ENCODE measurements at places on chromosomes 2 and 18.

GRCh38 chr2:241132538-241133435 is 16.5 kb downstream of the PASK start:
- DNase-seq: no peak

DNA sequence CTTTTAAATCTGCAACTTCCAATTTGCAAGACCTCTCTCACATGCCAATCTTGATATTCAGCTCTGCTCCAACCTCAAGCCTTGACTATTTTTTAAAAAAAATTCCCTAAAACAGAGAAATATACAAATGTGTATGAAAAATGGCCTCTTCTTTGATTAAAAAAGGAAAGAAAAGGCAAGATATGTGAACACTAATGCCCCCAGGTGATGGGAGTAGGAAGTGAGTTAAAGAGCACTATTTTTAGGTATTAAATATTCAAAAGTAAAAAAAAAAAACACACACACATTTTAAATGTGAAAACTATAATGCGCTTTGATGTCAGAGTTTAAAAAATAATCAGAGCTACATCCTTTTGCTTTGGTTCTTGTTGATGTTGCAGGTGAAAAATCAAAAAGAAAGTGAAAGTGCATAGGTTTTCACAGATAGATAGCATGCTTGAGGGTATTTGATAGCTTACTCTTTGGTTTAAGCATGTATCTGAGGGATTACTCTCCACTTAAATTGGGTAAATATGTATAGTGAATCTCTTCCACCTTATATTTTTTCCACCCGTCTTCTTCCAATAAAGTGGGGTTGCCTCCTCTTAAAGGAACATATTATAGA is 406.0 kb upstream of the POU3F3 start:
- no peak for DNase-seq

GRCh38 chr2:126656431-126657147 is 631 bp downstream of the GYPC start:
- peak; percentile 73 for DNase-seq

GRCh38 chr18:48975120-48975816 is 24.5 kb upstream of the SMAD7 start:
- peak; percentile 58 for DNase-seq

DNA sequence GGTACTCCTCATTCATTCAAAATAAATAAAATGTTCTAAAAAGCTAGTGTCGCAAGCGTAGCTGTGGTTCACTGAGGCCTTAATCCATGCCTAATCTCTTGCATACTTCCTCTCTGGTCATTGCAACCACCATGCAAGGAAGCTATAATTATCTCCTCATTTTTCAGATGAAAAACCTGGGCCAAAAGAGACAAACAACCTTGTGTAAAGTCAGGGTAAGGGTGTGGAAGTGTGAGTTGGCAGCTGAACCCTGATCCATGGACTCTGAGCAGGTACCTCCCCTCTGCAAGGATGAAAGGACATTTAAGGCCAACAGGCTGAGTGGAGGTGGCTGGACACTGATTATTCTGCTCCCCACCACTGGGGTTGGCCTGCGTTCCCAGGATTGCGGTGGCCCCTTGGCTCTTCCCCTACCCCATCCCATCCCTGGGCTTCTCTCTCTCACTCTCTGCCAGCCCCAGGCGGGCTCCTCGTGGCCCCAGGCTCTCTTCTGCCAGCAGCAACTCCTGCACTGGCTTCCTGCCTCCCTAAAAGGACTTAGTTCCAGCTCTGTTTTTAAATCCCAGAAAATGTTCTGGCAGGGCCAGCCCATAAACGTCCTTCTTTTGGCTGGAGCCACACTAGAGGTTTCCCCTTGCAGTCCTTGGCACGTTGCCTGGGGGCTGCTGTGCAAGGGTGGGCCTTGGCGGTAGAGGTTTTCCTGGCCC is 72.0 kb upstream of the AFF3 start:
- no peak for DNase-seq

GRCh38 chr2:12169721-12170120 is 423.3 kb downstream of the LPIN1 start:
- DNase-seq: peak; percentile 48

GRCh38 chr2:101361121-101361520 is 26.2 kb downstream of the CREG2 start:
- no peak for DNase-seq

GRCh38 chr2:229269941-229270340 is 1.1 kb downstream of the PID1 start:
- DNase-seq: no peak

GRCh38 chr2:29267720-29268119 is 152.5 kb downstream of the CLIP4 start:
- DNase-seq: no peak

DNA sequence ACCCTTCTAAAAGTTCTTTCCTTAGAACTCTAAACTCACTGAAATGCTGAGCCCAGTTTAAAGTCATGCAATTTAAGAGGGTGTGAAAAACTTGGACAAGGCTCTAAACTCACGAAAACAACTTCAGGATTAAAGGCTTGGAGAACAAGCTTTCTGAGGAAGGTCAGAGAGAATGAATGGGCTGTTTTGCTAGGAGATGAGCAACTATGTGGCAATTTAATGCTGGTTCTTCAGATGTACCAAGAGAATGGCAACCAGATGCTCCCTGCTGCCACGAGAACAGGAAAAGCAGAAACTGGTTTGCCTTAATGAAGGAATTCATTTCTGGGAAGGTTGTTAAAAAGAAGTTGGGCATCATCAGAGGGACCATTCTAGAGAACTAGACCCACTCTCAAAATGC is 77.8 kb upstream of the PMAIP1 start:
- DNase-seq: peak; percentile 55

- no peak for DNase-seq
Measured at GRCh38 chr2:198763793-198764192, 693.9 kb downstream of the SATB2 start.

GRCh38 chr18:13175754-13176210 is 42.8 kb upstream of the LDLRAD4 start:
- DNase-seq: no peak

DNA sequence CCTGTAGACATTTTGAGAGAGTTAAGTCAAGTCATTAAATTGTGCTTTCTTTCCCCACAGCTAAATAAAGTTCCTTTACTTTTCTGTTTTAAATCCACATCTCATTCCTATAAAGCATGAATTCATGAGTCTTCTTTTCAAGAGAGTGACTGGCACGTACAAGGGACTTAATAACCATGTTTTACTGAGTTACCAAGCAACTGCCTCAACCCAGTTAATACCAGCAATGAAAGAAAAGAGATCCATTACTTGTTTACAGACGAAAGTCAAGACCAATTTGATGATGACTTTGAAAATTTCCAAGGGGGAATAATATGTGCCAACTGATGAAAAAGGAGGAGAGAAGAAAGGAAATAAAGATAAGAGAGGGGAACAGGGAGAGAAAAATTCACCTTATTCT is 1082.5 kb upstream of the GYPC start:
- no peak for DNase-seq

- no peak for DNase-seq
Measured at GRCh38 chr2:32884346-32884745, 62.4 kb upstream of the LTBP1 start.

- DNase-seq: no peak
Measured at GRCh38 chr2:147499785-147500184, 345.0 kb upstream of the ACVR2A start.

- no peak for DNase-seq
Measured at GRCh38 chr2:203379156-203379555, 51.0 kb downstream of the ABI2 start.

- DNase-seq: no peak
Measured at GRCh38 chr2:118091140-118091478, 2.8 kb downstream of the INSIG2 start.

- DNase-seq: no peak
Measured at GRCh38 chr2:19484736-19485135, 126.3 kb upstream of the OSR1 start.

DNA sequence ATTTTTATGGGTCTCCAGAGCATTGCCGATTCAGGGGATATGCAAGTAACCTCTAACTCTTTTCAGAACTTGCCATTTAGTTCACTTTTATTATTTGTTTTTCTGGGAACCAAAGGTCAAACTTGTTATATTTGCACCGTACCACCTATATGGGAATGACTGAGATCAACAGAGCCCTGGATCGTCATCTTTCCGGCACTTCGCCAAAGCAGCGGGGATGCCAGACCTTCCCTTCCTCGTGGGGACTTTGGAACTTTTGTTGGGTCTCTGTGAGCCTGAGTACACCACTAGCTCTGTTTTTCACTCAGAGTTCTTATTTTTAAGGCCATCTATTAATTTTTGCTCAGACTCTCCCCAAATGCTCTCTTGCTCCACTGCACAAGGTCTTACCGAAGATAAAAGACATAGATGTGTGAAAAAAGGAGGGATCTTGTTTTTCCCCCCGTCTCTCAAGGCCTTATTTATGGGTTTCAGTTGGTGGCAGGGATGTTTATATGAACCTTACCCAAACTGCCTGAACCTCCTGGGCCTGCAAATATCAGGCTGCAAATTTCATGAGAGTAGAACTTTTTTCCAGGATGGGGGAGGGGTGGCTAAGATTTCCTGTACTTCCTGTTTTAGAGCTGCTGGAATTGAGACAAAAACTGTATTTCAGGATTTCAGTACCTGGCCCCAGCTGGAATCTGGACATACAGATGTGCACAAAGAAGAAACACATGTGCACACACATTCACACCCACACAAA is 350.3 kb downstream of the HRH4 start:
- DNase-seq: no peak

- DNase-seq: no peak
Measured at GRCh38 chr18:23397907-23398306, 55.2 kb upstream of the RIOK3 start.

DNA sequence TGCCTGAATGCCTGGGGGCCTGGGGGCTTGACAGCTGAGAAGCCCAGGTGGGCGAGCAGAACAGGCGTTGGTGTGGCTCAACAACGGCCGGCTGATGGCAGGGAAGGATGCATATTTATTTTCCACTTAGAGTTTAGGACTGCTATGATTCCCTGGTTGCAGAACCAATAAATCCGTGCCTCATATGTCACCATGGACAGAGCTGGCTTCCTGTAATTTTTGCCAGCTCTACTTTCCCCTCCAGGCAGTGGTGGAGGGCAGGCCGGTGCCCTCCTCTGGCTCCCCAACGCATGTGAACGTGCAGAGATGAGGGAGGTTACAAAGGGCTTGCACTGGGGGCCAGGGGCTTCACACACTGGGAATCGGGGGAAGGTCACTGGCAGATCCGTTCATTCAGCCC is 18.2 kb downstream of the SAG start:
- DNase-seq: no peak

DNA sequence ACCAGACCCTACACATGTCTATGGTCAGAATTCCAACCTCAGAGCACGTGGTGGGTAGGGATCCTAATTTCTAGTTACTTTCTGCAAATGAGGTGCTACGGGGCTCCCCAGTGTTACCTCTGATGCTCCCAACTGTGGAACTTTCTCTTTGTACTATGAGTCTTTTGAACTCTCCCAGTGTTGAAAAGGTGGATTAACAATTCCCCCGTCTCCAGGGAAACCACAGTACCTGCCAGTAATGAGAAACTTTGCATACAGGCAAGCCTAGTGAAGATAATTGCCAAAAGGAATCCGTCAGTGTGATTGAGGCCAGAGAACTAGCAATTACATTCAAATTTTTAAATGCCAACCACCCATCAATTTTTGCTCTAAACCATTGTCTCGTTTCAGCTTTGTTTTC is 129.0 kb upstream of the FOSL2 start:
- DNase-seq: no peak

GRCh38 chr18:79479116-79479760 is 83.5 kb downstream of the NFATC1 start:
- no peak for DNase-seq

DNA sequence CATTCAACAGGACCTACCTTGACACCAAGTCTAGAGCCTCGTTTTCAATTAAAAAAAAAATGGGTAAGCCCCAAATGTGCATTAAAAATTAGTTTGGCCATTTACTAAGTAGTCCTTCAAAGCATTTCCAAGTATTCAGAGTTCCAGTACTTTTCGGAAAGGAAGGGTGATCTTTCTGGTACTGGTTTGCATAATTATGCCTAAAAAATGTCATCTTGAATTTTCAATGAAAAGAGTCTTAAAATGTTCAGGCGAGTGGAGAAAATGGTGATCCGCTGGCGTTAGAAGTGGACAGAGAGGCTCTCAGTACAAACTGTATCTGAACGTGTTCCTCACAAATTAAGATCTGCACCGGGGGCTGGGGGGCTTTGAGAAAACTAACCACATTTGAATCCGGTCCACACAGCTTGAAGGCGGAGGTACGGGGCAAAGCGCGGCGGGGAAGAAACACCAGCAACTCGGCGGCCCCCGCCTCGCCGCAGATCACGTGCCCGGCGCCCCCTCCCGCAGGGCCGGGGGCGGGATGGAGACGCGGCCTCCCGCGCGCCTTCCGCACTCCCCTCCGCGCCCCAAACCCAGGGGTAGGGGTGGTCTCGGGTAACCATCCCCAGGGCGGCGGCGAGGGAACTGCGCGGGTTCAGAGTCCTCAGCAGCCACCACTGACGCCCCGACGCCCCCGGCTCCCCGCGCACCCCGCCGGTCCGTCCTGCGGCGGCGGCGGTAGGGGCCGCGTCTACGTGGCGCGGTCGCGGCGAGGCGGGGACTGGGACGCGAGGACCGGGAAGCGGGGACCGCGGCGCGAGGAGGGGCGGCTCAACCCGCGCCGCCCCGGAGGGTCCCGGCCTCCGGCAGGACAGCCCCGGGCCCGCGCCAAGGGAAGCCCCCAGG is 564 bp downstream of the LPIN2 start:
- DNase-seq: peak; percentile 70

DNA sequence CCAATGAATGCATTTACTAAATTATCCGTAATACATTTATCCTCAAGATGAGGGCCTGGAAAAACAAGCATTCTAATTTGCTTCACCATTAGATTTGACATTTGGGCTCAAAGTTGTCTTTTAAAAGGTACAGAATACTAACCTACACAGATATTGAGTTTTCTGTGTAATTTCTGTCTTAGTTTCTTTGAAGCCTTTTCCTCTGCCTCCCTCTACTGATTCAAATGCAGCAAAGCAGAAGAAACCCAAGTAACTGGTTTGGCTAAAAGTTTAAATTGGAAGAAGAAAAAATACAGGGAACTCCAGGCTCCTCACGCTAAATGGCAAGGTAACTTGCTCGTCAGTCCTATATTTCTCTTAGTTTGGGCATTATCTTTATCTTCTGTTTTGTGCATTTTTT is 53.3 kb upstream of the SLC5A7 start:
- peak; percentile 16 for DNase-seq

GRCh38 chr2:179932786-179933185 is 71.4 kb upstream of the ZNF385B start:
- peak; percentile 3 for DNase-seq

DNA sequence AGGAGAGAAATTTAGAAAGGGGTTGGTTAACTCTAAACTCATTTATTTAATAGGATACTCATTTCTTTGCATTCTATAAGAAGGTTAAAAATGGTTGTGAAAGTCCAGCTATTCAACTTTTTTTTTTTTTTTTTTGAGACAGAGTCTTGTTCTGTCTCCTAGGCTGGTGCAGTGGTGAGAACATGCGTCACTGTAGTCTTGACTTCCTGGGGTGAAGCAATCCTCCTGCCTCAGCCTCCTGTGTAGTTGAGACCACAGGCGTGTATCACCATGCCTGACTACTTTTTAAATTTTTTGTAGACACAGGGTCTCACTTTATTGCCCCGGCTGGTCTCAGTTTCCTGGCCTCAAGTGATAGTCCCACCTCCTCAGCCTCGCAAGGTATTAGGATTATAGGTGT is 11.9 kb downstream of the ELP2 start:
- no peak for DNase-seq

- no peak for DNase-seq
Measured at GRCh38 chr2:149132901-149133300, 94.4 kb downstream of the LYPD6B start.

- DNase-seq: no peak
Measured at GRCh38 chr18:54780285-54780861, 47.9 kb upstream of the RAB27B start.

- DNase-seq: no peak
Measured at GRCh38 chr18:11600321-11600720, 9.1 kb upstream of the SLC35G4 start.
